ENCODE measurements at places on chromosomes 6 and 20.
A peak's percentile ranks its signal among the peaks of the same experiment; 100 is the strongest.

- ATAC-seq: no peak
Measured at GRCh38 chr6:583635-584034, 73.3 kb downstream of the HUS1B start.

DNA sequence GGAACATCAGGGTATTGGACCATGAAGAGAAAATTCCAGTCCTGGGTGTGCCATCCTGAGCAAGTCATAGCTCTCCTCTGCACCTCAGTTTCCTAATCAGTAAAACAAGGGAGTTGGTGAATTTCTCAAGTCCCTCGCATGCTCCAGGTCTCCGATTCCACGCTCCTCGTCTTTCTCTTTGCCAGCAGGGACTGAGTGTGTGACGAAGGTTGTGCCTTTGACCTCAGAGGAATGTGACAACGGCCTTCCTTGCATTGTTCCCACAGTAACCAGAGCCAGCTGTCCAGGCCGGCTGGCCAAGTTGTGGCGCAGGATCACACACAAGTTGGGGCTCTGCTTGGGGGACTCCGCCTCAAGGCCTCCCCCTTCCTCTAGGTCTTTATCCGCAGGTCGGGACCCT, 217.3 kb downstream of the ATXN1 start:
- no peak for ATAC-seq

GRCh38 chr6:160226118-160226591, 32.5 kb downstream of the SLC22A2 start:
- no peak for ATAC-seq

- no peak for ATAC-seq
Measured at GRCh38 chr6:105789935-105790334, 296.2 kb upstream of the PRDM1 start.

DNA sequence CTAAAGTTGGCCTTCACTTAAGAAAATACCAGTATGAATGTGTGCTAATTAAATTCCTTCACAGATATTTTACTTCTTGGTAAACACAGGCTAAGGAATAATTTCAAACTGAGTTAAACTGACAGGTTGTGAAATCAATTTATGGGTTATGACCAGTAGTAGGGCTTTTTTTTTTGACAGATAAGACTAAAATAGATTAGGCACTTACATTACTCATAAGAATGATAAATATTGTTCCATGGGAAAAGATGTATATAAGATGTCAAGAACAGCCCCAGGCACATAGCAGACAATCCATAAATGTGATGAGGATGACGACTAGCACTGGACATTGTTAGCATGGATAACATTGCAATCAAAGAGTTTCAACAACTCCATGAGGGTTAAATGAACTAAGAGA, 22.9 kb downstream of the NT5E start:
- ATAC-seq: no peak

GRCh38 chr6:20302702-20303251, 90.5 kb upstream of the MBOAT1 start:
- no peak for ATAC-seq

DNA sequence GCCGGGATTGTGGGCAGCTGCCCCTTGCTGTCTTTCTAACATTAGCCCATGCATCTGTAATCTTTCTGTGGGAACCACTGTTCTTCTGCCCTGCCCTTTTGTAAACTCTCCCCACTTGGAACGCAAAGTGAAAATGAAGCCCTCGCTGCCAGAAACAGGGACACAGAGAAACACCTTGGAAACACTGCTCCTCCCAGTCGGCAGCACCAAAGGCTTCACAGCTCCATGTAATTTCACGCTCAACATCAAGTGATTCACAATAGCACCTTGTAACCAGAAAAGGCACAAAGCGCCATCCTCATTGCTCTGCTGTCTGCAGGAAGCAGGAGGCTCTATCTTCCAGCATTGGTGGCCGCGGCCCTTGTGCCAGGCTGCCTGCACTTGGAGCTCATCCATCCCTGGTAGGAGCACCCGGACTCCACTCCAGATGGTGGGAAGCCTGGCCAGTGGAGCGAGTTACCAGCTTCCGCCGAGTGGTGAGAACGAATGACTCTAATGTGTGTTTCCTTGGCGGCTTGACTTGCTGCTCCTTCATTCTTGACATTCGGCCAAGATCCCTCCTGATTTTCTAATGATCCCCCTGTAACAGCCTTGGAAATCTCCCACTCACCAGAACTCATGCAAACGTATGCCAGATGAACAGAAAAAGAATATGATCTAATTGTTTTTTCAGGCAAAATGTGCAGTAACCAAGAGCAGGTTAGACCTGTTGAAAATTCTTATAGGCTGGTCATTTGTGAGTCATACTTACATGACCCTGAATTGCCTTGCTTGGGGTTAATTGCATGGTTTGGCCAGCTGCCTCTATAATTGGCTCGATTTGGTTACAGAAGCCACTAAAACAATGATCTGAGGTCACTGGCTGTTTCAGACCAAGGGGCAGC, 169.1 kb upstream of the CDYL start:
- ATAC-seq: no peak

DNA sequence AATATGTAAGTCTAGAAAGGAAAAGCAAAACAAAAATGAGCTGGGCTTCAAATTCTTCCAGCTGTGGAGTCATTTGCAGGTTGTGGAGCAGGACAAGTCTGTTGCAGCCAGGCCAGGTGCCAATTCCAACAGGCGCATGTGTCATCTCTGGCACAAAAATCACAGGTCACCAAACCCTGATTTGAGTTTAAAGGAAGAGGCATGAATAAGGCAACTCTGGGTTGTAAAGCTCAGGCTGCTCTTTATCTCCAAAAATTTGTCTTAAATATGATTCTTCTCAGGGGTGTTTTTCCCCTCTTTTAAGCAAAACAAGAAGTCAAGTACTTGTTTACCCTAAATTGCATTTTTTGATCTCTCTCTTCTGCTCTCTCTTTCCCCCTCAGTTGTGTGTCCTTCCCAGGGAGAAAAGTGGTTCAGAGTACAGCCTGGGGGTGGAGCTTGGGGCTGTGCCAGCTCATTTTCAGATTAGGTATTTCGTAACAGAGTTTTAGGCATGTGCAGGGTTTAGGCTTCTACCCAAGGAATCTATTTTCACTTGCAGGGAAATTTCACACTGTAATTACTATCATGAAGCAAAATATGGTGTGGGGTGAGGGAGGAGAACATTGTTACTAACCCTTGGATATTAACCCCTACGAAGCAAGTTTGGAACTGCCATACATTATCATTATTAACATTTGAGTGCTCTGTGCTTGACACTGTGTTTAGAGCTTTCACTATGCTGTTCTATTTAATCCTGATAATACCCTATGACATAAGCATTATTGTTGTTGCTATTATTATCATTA, 8.3 kb upstream of the NCOA3 start:
- peak; percentile 62 for ATAC-seq

GRCh38 chr6:132571774-132572173, 1.7 kb downstream of the TAAR6 start:
- ATAC-seq: no peak

DNA sequence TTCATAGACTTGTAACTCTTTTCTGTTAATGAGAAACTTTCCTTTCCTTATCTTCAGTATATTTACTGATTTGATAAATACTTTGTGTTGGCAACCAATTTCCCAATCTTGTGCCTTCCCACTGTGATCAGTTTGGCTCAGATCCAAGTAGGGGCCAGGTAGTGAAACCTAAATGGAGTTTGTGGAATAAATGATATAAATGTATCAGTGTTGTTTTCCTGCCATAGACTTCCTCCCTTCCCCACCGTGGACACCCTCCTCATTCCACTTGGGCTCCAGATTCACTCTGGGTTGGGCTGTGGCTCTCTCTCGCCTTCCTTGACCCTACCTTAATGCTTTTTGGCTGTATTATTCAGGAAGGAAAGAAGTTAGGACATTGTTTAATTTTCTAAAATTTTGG, 1.3 kb downstream of the ZKSCAN3 start:
- ATAC-seq: no peak

DNA sequence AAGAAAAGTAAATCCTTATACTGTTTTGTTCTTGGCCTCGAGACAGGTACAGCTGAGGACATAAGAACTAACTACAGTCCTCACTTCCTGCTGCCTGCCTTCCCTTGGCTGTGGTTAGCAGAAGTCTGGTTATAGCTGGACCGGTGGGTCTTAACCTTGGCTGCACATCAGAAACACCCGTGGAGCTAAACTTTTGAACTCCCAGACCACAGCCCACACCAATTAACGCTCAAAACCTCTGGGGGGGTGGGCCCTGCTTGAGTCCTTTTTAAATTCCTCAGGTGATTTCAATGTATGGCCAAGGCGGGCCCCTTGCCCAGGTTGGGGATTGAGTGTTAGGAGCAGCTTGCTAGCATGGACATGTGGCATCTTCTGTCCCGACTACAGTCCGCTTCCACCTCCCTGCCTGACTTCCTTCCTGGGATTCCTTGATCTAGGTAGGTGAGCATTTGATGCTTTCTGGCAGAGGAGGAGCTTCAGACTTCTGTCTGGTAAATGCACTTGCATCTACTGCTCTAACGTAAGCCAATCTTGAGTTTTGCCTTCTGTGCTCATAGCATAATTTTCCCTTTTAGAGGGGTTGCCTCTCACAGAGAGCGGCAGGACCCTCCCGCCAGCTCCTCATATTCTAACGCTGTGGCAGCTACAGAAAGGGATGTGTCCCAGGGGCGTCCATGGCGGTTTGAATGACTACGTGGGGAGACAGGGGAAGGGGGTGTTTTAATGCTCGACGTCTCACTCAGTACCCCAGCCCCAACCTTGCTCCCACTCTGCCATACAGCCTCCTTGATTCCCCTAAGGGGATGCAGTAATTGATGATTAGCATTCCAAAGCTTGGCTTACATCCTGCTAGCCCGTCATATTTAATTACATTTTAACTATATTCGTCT, 390.1 kb downstream of the ZFAND3 start:
- ATAC-seq: peak; percentile 43

DNA sequence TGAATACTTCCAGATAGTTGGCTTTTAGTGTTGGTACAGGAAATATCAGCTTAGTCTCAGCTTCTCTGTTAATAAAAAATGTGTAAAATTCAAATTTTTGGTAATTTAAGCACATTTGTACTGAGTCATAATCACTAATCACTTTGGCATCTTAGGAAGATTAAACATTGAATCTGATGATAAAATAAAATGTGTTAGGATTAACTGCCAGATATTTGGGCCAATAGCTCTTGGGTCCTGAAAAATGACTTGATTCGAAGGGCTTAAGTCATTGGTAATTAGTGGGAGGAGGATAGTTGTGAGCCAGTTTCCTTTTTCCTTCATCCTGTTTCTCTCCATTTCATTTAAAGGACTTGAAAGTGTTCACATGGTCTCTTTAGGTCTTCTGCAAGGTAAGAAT, 426.1 kb downstream of the RFPL4B start:
- no peak for ATAC-seq

DNA sequence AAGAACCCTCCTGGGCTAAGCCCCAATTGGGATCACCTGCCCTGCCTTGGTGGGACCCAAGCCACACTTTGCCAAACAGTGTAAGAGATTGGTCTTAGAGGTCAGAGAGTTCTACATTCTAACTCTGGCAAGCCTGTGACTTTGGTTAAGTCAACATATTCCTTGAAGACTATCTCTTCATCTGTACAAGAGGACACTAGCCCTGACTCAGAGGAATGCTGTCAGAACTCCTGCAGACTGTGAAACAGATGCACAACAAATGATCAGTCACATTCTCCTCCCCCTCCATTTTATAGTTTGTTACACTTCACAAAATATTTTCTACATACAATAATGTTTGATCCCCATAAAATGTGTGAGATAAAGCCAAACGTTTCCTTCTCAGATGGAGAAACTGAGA, 91.7 kb upstream of the EPB41L1 start:
- no peak for ATAC-seq

- peak; percentile 47 for ATAC-seq
Measured at GRCh38 chr6:32607263-32607987, 17.8 kb upstream of the HLA-DRB1 start.

- peak; percentile 94 for ATAC-seq
Measured at GRCh38 chr6:139262519-139263300, 29.1 kb downstream of the TXLNB start.

DNA sequence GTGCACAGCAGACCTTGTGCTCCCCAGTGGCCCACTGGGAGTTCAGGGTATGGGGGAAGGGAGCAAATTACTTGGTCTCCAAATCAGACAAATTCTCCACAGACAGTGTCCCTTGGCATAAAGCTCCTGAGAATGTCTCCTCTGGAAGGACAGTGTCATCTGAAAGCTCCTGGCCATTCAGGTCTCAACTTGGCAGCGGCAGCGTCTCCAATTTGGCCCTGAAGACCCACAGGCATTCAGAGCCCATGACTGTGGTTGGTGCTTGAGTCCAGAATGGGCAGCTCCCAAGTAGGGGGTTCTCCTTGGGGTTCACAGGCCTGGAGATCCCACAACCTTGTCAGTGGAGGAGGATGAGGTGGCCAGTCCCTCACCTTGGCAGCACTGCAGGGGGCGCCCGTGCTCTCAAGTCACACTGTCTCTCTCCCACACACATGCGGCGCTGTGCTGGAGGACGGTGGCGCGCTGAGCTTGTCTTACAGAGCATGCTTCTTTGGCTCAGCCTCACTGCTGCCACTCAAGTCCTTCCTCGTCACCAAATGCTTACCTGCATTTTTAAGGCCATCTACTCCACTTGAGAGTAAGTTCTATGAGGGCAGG, 20.7 kb downstream of the DYNLRB1 start:
- no peak for ATAC-seq

GRCh38 chr6:23097566-23097965, 528.2 kb downstream of the HDGFL1 start:
- no peak for ATAC-seq

GRCh38 chr6:75436869-75437268, 56.7 kb downstream of the FILIP1 start:
- ATAC-seq: no peak

GRCh38 chr20:33653900-33654596, 8.1 kb upstream of the C20orf144 start:
- ATAC-seq: no peak

- ATAC-seq: no peak
Measured at GRCh38 chr6:26029857-26030653, 57.2 kb upstream of the HFE start.

GRCh38 chr6:53834132-53834531, 39.3 kb downstream of the LRRC1 start:
- ATAC-seq: no peak

DNA sequence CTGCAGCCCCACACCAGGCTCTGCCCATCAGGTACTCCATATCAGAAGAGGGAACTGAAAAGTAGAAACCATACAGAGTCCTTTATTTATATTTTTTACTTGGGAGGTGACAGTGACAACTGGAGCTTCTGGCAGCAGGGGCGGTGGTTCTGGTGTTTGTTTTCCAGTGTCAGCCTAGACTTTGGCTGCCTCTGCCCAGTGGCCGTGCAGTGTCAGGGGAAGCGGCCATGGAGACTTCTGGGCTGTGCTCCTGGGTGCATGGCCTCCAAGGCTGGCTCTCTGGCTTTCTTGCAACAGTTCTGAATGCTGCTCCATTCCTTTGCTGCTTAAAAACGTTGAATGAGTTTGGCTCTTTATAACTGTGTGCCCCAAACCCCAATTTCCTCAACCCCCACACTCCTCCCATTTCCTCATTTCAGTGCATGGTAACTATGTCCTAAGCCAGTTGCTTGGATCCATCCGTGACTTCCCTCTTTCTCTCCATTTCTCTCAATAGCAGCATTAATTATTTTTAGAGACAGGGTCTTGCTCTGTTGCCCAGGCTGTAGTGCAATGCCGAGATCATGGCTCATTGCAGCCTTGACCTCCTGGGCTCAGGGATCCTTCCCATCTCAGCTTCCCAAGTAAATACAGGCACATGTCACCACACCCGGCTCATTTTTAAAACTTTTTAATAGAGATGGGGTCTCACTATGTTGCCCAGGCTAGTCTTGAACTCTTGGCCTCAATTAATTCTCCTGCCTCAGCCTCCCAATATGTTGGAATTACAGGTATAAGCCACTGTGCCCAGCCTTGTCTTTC, 141.1 kb upstream of the SGK1 start:
- no peak for ATAC-seq

All from stimulated activated memory B cell treated with anti-CD40 and anti-IgM and Interleukin-4, amounts not matched to agents 10 μg/mL and 1 μg/mL and 100 μg/mL, for 72 hours (primary cell).